Stimulated activated CD4-positive, alpha-beta T cell treated with anti-CD3 and anti-CD28 coated beads, TNF-alpha, amount 100 ng/mL, for 4 hours (primary cell): ENCODE measurements at places on chromosomes 16 and 17.

GRCh38 chr17:56966338-56966737 is 5.5 kb upstream of the COIL start:
- DNase-seq = no peak

- no peak for DNase-seq
Observed at GRCh38 chr17:7497636-7498035, 13.5 kb downstream of the POLR2A start.

DNA sequence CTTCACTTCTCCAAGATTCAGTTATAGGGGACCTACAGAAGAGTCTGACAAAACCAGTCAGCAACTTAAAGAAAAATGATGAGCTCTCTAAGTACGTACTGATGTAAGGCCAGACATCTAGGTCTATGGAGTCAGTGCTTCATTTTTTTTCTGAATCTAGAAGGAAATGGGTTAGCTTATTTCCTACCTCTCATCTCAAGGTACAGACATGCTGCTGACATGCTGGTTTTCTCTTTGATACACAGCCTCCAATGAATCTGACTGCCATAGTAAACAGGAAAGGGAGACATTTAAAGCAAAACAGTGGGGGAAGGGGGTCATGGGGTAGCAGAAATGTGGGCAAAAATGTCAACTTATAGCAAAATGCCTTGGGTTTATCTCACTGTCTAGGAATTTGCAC is 16.4 kb downstream of the CDR2 start:
- no peak for DNase-seq

GRCh38 chr17:8855477-8856204 is 11.8 kb downstream of the PIK3R6 start:
- no peak for DNase-seq

- no peak for DNase-seq
Observed at GRCh38 chr17:45398800-45399199, 33.9 kb downstream of the ARHGAP27 start.

GRCh38 chr16:86942151-86943051 is 364.1 kb downstream of the FOXL1 start:
- DNase-seq = no peak
